ENCODE measurements at places on chromosomes 1 and 21.

DNA sequence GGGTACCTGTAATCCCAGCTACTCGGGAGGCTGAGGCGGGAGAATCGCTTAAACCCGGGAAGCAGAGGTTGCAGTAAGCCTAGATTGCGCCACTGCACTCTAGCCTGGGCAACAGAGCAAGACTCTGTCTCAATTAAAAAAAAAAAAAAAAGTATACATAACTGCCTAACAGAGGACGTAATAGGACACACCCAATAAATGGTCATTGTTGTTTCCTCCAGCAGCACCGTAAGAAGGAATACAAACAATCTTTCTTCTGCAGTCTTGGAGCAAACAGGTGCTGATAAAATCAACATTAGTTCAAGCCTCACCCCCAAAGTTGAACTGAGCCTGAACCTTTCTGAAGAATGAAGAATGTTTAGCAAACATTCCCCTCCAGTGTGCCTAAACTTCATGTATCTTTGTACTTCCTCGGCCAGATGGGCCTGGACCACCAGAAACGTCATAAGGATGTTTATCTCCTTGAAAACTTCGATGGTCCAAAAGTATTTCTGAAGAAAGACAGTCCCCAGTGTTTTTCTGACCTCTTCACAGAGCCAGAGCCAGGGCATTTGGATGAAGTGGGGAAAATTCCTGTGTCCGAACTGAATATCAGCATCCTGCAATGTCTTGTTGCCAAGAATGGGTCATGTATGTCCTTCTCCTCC, 136.8 kb upstream of the F3 start:
- no peak for DNase-seq

DNA sequence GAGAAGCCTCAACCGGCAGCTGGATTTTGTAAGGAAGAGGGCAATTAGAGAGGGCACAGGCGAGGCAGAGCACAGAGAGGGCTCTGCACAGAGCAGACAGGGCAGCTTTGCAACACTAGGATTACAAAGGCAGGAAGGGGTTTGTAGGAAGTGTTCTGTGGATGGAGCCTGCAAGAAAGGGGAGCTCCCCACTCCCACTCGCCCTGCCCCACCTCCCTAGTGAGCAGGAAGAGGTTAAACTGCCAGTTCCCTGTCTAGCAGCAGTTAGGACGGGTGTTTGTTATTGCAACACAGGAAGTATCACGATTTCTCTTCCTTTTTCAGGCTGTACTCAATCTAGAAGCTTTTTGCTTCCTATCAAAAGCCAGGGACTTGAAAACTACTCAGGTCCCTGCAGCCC, 63.3 kb upstream of the LRRC8D start:
- no peak for DNase-seq

GRCh38 chr1:11364170-11364569, 91.2 kb downstream of the UBIAD1 start:
- no peak for DNase-seq

GRCh38 chr1:11885916-11886315, 27.2 kb upstream of the NPPB start:
- DNase-seq = no peak

GRCh38 chr1:201299968-201300367, 16.7 kb downstream of the PKP1 start:
- no peak for DNase-seq

DNA sequence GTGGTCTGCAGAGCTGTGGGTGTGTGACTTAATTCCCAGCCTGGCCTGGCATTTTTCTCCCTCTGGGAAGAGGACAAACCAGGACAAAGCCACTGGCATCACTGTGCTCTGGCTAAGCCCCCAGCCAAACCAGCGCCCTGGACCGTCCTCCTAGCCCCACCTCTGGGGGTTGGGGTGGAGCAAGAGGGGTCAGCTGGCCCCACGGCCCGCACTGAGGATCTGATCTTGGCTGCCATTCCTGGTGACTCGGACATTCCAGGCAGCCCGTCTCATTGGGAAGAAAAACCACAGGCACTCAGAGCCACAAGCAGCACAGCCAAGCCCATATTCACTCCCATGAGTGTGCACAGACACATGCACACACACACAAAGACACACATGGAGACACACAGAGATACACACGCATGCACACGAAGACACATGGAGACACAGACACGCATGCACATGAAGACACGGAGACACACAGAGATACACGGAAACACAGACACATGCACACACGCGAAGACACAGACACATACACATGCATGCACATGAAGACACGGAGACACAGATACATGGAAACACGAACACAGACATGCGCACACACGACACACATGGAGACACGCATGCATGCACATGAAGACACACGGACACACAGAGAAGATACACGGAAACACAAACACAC, 2.3 kb upstream of the MXRA8 start:
- DNase-seq = no peak

DNA sequence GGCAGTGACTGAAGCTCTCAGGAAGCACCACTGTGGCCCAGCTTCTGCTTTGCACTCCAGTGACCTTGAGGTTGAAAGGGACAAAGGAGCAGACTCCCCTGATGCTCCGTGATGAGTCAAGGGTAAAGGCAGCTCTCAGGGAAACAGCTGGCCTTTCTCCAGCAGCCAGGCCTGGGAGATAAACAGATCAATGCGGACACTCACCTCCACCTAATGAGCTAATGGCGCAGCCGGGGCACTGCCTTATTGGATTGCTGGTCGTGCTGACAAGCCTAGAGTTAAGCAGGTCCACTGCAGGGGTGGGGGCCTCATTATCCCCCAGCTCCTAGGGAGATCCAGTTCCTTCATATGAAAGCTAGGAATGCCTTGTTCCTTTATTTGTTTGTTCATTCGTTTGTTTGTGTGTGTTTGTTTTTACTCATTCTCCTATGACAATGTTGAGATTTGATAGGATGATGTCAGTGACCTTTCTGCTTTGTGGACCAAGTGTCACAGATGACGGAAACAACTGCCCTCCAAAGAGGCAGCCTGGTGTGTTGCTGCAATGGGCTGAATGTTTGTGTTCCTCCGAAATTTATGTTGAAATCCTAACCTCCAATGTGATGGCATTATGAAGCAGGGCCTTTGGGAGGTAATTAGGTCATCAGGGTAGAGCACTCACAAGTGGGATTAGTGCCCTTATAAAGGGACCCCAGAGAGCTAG, 141.4 kb upstream of the BEND5 start:
- DNase-seq = no peak

DNA sequence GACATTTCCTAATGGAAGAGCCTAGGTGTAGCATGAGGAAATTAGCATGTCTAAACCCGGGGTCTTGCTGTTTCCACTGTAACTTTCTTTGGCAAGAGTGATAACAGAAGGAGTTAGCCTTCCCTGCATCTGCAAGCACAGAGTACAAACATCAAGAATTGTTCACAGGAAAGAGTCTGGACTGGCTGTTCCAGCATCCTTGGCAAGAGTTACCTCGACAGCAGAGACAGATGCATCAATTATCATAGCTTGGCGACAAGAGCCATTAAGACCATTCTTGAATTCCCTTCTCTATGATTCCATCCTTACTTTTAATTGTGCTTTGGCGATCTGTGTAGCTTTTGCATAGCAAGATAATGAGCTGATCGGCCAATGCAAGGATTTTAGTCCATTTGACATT, 82.8 kb upstream of the RALGPS2 start:
- DNase-seq = no peak

DNA sequence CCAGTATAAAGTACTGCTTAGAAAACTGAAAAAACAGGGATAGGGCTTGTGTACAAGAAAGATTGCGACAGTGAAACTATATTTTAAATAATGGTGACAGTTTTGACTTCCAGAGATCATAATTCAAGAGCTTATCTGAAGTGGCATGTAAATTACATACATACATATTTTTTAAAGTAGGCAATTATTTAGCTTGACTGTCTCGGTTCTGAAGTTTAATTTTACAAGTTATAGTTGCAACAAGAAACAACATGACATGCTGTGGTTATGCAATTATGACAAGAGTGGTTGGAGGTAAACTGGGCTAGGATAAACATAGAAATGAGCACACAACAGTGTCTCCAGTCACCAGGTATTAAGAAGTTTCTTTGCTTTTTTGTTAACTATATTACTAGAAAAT, 4.1 kb downstream of the C1orf21 start:
- DNase-seq = no peak

GRCh38 chr1:68173936-68174737, 58.2 kb downstream of the WLS start:
- no peak for DNase-seq

DNA sequence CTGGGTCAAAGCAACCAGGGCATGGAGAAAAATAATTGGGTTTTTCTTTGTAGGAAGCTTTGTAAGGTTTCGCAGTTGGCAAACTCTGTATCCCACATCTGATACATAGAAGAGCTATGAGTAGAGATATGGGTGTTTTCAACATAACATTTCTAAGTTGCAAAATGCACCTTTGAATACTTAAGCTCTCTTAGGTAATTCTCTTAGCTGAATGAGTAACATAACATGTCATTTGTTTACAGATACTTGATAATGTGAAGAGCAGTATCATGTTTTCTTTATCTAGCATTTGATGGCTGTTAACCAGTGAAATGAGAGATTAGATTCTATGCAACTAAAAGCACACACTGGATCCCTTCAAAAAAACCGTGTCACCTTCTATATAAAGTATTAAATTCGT, 21.6 kb downstream of the RAVER2 start:
- DNase-seq = no peak

DNA sequence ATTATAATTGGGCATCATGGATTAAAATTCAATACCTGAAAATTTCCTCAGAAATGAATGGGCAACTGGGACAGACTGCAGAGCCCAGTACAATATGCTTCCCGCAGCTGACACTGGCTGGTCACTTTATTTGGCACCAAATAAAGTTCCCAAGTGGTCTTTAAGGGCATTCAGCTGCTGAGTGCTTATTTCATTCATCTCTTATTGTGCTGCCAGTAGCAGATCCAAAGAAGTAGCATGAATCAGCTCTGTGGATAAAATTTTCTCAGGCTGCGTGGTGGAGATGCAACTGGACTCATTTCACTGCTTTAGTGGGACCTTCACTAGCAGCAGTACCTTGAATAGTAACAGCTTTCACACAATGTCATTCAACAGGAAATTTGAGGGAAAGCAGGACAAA, 226.3 kb upstream of the ADGRL2 start:
- DNase-seq = no peak

- DNase-seq = no peak
These were observed 2.6 kb downstream of the RUNX3 start for GRCh38 chr1:24927473-24927872.

DNA sequence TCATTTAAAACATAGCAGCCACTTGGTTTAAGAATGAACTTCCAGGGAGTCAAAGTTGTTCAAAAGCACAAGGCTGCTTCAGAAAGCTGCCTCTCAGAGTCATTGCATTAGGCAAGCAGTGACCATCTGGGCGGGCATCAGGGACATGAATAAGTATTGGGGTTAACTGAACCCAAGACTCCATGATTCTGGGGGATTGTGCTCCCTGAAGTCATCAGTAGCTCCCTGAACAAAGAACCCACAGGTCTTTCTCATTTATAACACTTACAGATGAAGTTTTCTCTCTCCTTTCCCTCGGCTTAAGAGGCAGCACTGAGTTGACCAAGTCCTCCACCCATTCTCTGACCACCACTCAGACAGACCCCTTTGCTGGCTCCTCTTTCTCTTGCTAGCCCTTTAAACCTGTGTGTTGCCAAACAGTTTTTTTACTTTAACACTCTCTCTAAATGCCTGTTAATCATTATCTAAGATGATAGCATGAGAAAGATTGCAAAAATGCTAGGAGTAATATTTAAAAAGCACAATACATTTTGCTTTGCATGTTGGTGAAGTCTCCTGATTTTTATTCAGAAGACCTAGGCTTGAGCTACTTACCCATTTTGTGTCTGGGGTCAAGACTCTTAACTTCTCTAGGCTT, 77.0 kb upstream of the ARHGAP29 start:
- DNase-seq = no peak

DNA sequence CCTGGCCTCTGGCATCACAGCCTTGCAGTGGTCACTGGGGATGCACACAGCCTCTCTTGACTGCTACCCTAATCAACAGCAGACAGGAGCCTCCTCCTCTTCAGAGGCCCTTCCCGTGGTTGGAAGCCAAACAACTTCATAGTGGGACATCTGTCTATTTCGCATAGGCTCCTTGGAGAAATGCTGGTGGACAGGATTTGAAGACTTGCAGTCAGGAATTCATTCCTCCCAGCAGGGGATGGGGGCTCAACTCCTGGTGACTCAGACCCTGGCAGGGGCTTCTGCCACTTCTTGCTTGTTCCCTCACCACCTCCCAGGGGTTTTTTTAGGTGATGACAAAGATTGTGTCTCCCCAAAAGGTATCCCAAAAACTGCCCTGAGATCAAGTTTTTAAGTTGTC, 191.7 kb upstream of the CAMK1G start:
- no peak for DNase-seq

GRCh38 chr1:159922511-159923202, 2.6 kb downstream of the TAGLN2 start:
- DNase-seq = no peak

DNA sequence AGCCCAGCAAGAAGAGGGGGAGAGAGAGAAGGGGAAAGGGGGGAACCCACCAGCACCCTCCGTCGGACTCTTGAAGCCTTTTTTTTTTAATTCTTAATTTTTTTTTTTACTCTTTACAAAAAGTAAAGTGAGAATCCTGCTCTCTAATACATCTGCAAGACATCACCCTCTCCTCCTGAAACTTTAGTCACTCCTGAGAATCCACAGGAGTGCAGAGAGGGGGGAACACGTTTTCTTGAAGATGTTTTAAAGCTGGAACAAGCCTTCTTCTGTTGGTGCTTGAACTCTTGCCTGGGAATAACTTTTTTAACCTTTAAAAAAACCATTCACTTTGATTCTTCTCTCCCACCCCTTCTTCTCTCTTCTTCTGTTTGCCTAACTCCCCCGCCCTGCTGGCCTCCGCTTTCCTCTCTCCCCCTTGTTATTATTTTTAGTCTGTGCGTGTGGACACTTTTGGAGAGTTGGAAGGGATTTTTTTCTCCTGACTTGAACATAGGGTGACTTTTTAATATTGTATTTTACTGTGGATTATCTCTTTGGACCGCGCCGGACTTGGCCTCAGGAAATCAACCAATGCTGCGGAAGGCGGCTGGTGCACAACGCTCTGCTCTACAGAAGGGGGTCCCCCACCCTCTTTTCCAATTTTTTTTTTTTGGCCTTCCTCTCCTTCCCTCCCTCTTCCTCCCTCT, 383 bp upstream of the PRRX1 start:
- DNase-seq = no peak

GRCh38 chr1:58869638-58870297, 85.9 kb upstream of the JUN start:
- no peak for DNase-seq
